Tongue (tissue), 3 donors: ENCODE measurements at places on chromosomes 16 and 17.
A peak's percentile ranks its signal among the peaks of the same experiment; 100 is the strongest.

DNA sequence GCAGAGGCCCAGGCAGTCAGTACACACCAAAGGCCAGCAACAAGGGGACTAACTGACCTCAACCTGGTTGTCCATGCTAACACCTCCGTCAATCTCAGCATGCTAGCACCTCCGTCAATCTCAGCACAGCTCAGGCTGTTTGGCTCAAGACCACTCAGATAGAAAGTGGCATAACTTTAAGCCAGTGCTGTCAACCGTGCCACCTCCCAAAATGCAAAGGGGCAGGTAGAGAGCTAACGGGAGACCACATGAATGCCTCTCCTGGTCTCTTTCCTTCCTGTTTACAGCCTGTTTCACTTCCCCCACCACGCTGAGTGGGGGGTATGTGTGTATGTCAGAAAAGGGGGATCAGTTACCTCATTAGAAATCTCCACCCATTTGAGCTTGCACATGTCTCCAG is 3.3 kb downstream of the UBTF start:
- no peak for DNase-seq

DNA sequence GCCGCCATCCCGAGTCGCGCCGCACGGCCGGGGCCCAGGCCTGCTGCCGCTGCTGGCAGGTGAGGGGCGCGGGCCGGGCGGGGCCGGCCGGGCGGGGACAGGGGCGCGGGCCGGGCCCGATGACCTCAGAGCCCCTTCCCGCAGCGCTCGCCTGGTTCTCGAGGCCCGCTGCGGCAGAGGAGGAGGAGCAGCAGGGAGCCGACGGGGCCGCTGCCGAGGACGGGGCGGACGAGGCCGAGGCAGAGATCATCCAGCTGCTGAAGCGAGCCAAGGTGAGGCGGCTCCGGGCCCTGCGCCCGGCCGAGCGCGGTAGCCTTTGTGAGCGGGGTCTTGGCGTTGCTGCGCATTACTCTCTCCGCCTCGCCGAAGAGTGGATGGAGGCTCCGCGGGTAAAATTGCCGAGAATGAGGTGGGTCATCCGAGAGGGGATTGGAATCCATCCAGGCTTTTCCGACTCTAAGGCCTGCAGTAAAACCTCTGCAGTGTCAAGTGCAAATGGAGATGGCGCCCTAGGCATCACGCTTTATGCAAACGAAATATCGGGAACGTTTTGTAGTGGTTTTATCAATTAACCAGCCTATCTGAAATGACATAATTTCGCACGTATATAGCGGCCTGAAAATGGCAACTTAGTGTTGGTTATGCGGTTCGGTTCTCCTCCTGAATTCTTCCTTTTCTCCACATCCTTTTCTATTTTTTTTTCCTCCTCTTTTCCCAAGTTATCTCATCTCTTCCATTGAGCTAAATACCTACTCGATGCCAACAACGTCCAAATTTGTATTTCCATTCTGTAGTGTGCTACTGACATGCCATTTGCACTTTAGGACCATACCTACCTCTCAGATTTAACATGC is 577 bp downstream of the TTC19 start:
- DNase-seq: peak; percentile 70

- no peak for DNase-seq
These were observed 14.2 kb downstream of the ATP6V0A1 start for GRCh38 chr17:42472709-42473521.

GRCh38 chr16:68656751-68657150 is 11.6 kb downstream of the CDH3 start:
- DNase-seq: no peak

GRCh38 chr16:4617880-4618279 is 3.2 kb upstream of the UBALD1 start:
- DNase-seq: no peak

GRCh38 chr16:9650284-9650683 is 531.9 kb downstream of the GRIN2A start:
- no peak for DNase-seq

- DNase-seq: no peak
These were observed 20.1 kb downstream of the FCSK start for GRCh38 chr16:70474320-70475053.

DNA sequence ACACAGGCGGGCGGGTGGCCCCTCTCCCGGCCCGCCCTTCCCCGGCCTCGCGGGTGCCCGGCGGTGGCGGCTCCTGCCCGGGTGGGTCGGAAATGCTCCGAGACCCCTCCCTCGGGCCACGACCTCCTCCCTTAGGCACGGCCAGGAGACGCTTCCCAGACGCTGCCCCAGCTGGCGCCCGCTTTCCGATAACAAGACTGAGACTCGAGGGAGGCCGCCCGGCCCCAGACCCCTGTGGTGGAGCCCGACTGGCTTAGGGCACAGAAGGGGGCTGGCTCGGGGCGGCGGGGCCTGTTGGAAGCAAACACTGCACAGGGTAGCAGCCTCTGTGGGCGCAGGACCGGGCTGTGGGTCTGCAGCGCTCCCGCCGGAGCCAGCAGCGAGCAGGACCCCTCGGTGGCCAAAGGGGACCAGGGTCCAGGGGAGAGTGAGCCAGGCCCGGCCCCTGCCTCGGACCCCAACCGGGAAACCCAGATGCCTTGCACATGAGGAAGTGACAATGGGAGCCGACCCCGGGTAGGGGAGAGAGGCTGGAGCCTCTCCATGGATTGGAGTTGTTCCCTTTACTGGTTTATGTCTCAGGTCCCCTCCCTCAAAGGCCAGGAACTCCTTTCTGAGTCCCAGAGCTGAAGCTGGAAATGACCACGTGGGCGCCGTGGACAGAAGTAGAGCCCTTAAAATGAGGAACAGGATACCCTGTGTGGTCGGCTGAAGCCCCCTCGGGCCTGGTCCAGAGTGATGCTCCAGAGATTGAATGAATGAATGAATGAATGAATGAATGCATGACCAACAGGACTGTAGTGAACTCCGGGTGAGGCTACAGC is 19.8 kb upstream of the ADCY7 start:
- peak; percentile 32 for DNase-seq

DNA sequence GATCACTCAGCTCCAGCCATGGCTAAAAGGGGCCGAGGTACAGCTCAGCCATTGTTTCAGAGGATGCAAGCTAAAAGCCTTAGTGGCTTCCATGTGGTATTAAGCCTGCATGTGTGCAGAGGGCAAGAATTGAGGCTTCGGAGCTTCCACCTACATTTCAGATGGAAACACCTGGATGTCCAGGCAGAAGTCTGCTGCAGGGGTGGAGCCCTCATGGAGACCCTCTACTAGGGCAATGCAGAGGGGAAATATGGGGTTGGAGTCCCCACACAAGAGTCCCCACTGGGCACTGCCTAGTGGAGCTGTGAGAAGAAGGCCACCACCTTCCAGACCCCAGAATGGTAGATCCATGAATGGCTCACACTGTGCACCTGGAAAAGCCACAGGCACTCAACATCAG is 14.7 kb upstream of the PSMD11 start:
- DNase-seq: no peak

DNA sequence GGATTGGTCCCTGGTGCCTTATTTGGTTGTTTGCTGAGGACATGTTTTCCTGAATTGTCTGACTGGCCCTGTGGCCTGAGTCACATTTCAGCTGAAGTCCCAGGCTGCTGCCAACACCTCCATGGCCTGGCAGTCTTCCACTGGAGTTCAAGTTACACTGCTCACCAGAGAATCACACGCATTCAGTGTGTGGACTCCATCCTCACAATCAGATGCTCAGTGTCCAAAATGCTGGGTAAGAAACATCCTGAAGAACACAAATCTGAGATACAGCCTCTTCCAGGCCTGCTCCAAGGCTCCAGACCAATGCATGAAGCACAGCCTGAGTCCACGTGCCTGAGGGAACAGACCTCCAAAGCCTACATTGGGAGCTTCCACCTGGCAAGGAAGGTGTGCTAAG is 19.2 kb downstream of the CD300LB start:
- DNase-seq: no peak

DNA sequence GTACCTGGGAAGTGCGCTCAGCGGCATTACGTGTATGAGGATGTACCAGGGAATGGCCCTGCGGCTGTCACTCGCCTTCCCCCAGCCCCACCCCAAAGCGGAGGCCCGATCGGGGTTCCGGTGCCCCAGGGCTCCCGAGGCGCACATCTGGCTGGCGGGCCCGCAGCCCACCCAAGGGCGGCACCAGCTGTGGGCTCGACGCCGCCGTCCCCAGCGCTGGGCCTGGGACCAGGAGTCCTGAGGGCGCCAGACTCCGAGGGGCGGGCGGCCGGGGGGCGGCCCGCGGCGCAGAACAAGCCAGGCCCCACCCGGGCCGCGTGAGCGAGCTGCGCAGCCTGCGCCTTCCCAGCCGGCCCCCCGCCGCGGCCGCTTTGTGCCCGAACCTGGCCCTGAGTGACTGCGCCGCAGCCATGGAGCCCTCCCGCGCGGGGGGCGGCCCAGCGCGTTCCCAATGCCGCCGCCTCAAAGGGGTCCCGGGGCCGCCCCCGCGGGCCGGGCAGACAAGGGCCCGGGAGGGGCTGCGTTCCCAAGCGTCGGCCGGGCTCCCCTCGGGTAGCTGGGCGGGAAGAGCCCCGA is 17.4 kb downstream of the ZNF423 start:
- DNase-seq: peak; percentile 64

- no peak for DNase-seq
These were observed 93.6 kb downstream of the SPACA3 start for GRCh38 chr17:33085256-33085655.

- DNase-seq: no peak
These were observed 7.2 kb upstream of the CCDC182 start for GRCh38 chr17:57752031-57752905.

DNA sequence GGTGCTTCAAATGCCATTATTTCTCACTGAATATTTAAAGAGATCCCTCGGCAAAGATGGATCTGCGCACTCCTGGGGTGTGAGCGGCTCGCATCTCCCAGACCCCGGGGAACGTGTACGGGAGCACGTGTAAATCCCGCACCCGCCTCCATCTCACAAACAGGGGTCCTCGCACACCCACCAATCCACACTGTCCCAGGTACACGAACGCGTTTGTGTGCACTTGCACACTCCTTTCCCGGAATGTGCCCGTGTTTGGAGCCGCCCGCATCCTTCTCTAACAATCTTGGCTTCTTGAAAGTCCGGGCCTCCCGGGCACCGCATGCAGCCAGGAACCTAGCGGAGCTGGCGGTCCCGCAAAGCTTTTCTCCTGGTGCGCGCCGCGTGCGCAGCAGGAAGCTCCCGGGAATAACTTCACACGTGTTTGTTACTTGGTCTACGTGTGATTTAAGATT is 2.5 kb upstream of the SALL1 start:
- DNase-seq: peak; percentile 28

DNA sequence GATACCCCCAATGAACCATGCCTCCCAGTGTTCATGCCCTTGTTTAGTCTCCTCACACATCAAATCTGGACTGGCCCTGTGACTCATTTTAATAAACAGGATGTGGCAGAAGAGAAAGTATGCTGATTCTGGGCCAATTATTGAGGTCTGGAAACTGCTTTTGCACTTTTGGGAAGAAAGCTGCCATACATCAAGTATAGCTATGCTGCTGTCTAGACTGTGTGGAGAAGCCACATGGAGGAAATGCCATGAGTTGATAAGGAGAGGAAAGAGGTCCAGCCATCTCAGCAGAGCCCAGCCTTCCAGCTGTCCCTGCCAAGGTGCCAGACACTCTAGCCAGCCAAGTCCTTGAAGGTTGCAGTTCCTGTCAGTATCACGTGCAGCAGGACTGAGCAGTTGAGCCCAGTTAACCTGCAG is 16.7 kb downstream of the RPRML start:
- no peak for DNase-seq

GRCh38 chr16:85396879-85397871 is 215.9 kb upstream of the GSE1 start:
- peak; percentile 28 for DNase-seq

- peak; percentile 90 for DNase-seq
These were observed 363 bp upstream of the MIF4GD start for GRCh38 chr17:75271233-75271954.

GRCh38 chr17:3630781-3631180 is 5.3 kb downstream of the SHPK start:
- no peak for DNase-seq

GRCh38 chr17:64447526-64447925 is 1.4 kb upstream of the MILR1 start:
- DNase-seq: no peak

- no peak for DNase-seq
These were observed 326.8 kb downstream of the SEC14L1 start for GRCh38 chr17:77467521-77467920.

- no peak for DNase-seq
These were observed 415 bp upstream of the FLOT2 start for GRCh38 chr17:28897769-28898526.

DNA sequence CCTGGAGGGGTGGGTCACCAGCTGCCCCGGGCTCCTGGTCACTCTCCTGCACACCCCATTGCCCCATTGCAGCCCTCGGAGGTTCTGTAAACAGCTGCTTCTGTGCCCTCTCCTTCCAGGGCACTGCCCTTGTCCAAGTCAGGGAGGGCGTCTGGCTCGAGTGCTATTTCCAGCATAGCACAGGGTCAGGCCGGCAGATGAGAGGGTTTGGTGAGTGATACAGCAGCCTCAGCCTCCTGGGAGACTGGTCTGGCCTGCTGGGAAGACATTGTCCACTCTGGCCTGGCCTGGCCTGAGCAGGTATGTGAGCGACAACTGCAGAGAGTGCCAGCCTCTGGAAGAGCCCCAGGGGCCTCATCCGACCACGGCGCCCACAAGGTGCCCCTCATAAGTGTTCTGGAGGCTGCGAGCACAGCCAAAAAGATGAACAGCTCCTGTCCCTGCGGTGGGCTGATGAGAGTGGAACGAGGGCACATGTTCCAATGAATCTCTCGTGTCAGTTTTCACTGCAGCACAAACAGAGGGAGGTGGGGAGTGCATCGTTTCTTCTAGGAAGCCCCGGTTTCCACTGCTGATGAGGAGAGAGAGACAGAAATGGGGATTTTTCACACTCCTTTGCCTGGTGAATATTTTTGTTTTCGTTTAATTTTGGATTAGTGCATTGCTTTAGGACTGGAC is 105.8 kb upstream of the SDK2 start:
- DNase-seq: no peak

- DNase-seq: peak; percentile 91
These were observed 10.0 kb downstream of the ATP5PD start for GRCh38 chr17:75036643-75037268.

DNA sequence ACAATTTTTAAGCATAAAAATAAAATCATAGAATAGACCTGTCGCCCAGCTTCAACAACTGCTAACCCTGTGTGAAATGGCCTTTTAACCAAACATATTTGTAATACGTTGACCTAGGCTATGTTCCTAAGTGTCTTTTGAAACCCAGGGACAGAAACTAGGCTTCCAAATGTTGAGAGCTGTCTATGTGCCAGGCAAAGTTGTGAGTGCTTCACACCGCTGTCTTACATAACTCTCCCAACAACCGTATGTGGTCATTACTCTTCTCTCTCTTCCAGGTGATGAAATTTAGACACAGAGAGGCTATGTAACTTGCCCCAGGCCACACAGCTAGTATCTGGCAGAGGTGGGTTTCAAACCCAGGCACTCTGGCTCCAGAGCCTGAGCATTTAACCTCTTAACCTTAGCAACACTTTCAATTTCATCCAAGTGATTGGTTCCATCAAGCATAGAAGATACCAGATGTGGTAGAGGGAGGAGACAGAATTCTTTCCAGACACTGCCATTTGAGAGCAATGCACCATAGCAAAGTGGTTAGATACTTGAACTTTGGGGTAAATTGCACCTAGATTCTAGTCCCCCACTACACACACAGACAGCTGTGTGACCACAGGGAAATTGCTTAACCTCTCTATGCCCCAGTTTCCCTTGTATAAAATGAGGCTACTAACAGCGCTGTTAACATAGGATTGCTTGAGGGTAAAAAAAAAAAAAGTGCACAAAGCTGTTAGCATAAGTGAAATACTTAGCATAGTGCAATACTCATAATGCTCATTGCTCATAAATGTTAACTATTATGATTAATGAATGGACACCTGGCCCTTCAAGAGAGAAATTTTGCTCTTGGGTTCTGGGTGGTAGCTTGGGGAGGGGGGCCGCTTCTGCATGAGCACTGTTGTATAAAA is 160.6 kb downstream of the IRX3 start:
- DNase-seq: no peak

GRCh38 chr16:89357055-89357816 is 133.1 kb downstream of the ANKRD11 start:
- peak; percentile 91 for DNase-seq
